ENCODE measurements at places on chromosomes 13 and 19.

DNA sequence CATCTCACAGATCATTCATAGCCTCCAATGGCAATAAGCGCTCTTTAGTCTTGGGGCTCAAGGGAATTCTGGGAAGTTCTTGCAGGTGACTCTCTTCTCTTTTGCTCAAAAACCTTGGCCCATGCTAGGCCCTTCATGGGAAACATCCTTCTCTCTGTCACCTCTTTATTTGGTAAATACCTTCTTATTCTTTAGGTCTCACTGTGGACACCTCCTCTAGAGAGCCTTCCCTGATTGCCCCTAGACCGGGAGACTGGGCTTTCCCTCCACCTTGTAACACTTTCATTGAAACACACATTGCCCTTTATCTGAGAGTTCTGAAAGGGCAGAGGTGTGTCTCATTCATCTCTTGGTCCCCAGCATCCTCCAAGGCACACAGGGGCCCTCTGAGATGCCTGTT is 1.9 kb downstream of the C19orf81 start:
- DNase-seq, result no peak

- DNase-seq, result no peak
Observed at GRCh38 chr19:55857974-55858373, 21.6 kb downstream of the NLRP4 start.

DNA sequence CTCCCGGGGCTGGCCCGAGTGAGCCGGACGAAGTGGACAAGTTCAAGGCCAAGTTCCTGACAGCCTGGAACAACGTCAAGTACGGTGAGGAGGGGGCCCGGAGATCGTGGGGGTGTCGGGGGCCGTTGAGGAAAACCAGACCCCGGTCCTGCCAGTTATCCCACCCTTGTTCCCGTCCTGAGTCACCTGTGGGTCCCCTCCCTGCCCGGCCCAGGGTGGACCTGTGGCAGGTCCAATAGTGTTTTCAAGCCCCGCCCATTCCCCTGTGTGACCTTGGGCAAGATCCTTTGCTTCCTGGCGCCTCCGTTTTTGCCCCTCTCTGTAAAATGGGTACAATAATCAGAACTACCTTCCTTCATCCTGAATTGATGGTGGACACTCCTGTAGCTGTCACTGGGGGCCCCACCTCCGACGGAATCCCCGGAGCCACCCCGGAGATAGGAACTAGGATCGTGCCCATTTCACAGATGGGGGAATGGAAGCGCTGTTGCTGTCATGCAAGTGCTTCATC is 593 bp downstream of the ATG4D start:
- no peak for DNase-seq

DNA sequence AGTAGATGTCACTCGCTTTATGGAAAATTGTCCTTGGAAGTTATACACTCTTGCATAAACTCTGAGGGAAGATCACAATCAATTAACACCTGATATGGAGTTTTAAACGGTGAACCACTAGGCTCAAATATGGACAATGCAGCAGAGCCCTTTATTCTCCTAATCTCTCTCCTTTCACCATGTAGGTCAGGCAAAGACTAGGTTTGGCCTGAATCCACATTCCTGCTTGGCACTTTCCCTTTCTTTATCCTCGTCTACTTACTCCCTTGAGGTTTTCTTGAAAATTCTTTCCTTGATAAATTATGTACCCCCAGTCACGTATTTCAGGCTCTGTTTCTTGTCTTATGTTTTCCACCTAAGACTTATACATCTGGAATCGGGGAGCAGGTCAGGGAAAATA is 751.7 kb downstream of the DACH1 start:
- no peak for DNase-seq

DNA sequence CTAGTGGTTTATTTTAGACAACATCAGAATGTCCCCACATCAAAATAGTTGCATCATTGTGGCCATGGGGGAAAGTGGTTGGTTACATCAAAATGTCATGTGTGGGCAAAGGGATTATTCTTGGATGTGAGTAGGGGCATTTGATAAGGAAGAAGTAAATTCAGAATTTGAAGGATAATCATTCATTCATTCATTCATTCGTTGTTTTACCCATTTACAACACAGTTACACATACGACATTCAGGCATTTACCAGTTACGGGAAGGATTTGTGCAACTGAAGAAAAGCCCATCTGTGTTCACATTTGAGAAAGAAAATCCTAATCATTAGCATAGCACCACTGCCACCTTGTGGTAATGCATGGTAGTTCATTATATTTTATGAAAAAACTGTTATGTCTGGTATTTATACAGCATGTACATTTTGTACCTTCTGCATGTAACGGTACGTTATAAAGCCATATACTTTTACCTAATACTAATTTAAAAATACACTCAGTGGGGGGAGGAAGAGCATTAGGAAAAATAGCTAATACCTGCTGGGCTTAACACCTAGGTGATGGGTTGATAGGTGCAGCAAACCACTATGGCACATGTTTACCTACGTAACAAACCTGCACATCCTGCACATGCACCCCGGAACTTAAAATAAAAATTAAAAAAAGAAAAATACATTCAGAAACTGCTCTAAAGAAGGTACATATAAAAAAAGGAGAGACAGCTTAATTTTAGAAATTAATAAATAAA is 62.1 kb downstream of the DGKH start:
- DNase-seq, result peak; percentile 31

GRCh38 chr13:27406178-27406939 is 18.1 kb upstream of the GTF3A start:
- peak; percentile 27 for DNase-seq

DNA sequence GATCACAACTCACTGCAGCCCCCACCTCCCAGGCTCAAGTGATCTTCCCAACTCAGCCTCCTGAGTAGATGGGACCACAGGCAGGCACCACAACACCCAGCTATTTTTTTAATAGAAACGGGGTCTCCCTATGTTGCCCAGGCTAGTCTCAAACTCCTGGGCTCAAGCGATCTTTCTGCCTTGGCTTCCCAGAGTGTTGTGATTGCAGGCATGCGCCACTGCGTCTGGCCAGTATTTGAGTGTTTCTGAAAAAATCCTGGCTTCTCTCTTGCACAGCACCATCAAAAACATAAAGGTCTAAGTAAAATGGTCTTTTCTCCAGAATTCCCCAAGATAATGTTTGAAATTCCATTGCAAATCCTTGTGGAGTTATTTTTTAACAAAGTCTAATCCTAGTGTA is 47.8 kb downstream of the ELF1 start:
- no peak for DNase-seq

GRCh38 chr19:53960187-53960586 is 2.5 kb upstream of the CACNG8 start:
- DNase-seq, result no peak

DNA sequence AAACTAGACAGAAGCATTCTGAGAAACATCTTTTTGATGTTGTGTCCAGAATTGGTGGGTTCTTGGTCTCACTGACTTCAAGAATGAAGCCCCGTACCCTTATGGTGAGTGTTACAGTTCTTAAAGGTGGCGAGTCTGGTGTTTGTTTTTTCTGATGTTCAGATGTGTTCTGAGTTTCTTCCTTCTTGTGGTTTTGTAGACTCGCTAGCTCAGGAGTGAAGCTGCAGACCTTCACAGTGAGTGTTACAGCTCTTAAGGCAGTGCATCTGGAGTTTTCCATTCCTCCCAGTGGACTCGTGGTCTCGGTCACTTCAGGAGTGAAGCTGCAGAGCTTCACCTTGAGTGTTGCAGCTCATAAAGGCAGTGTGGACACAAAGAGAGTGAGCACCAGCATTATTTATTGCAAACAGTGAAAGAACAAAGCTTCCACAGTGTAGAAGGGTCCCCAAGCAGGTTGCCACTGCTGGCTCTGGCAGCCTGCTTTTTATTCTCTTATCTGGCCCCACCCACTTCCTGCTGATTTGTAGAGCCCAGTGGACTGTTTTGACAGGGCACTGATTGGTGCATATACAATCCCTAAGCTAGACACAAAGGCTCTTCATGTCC is 1820.8 kb downstream of the UQCRFS1 start:
- DNase-seq, result peak; percentile 1

GRCh38 chr13:76637641-76638141 is 248.5 kb downstream of the KCTD12 start:
- DNase-seq, result no peak

- DNase-seq, result no peak
Observed at GRCh38 chr19:53161123-53161522, 2.3 kb upstream of the ZNF347 start.

GRCh38 chr13:78589206-78589605 is 14.1 kb downstream of the POU4F1 start:
- no peak for DNase-seq

DNA sequence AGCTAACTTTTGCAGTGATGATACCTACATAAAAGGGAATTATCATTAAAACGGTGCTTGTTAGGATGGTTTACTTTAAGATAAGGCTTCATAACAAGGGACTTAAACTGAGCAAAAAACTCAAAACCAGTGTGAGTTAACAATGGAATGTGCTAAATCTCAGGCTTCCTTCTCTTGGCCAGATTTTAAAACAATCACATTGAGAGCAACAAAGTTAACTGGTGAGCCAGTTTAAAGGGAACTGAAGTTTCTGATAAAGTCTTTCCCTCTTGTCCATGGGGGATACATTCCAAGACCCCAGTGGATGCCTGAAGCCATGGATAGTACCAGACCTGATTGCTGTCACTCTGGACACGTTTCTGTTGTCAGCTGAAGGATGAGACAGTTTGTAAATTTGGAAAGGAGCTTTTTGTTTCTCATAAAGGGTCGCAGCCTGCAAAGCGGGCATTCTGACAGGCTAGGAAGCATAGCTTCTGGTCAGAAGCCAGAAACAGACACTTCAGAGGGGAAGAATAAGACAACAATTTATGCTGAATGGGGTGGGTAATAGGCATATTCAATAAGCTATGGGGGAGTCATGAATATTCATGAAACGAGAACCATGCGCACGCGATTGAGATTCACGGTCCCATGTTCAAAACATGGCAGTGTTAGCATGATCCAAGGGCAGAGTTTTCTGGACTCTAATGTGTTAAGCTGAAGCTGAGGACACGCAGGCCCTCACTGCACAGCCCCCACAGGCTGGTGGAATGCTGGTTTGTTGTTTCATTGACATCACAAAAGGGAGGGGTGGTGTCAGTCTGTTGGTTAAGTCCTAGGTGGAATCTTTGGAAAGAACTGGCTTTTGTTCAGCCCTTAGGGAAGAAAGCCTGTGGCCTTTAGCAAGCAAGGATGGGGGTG is 150.6 kb upstream of the RNF113B start:
- no peak for DNase-seq

DNA sequence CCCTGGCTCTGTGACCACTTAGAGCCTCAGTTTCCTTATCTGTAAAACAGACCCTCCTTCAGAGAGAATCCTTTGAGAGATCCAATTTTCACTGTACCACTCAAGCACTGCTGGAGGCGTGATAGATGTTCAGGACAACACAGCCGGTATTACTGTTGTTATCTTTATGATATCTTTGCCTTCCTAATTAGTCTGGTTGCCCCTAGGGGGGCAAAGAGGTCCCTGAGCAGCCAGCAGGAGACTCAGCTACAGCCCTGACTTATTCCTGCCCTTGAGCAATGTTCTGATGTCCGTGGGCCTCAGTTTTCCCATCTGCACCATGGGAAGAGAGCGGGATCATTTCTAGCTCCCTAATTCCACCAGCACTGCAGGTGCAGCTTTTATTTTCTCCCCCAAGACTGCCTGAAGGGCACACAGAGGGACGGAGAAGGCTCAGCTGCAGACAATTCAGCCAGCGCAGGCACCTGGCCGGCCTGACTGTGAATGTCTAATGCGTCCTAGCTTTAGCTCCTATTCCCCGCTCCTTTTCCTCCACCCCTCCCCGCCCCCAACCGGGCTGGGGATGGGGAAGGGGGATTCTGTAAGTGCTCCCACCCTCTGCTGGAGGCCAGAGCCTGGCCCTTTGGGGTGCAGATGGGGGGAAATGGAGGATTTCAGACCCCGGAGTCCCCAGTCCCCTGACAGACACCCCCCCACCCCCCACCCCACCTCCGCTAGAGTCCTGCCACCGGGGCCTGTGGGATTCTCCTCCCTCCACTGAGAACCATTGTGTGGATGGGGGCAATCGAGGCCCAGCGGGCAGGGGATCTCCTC is 16.2 kb downstream of the TLE5 start:
- DNase-seq, result no peak

GRCh38 chr19:45477713-45478453 is 10.1 kb downstream of the FOSB start:
- DNase-seq, result no peak

GRCh38 chr19:44585371-44586133 is 27.8 kb upstream of the IGSF23 start:
- no peak for DNase-seq

DNA sequence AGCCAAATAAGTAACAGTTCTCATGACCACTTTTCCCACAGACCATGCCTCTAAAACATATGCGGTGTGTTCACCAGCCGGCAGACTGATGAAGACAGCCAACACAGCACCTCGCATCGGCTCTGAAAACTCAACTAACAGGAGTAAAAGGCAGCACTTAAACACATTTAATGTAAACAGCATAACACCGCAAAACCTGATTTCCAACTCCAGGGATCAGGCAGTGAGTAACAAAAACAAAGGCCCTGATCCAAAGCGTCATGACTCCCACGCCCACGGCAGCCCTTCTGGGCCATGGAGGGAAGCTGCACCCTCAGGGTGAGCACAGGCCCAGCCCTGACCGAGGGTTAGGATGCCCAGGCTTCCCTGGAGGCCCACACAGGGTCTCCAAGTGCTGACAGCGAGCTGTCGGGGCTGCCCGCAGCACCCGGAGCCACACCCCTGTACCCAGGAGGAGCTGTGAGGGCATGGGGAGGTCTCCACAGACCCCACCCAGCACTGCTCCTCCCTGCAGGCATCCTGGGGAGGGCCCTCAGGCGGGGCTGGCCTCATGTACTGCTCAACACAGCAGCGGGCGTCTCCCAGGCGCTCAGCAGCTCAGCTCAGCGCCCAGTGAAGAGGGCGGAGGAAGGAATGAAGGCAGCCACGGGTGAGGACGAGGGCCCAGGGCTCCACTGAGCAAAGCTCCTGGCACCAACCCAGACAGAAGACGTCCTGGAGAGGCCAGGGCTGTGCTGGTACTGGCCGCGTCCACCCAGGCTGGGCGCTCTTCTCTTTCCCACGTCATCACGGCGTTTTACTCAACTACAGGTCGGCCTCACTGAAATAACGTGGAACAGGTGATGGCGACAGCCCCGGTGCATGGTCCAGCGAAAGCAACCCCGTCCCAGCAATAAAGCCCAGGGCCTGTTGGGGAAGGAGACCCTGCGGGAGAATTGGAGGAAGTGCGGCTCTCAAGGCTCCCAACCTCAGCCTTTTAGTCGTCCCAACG is 53.7 kb downstream of the RASA3 start:
- DNase-seq, result no peak

DNA sequence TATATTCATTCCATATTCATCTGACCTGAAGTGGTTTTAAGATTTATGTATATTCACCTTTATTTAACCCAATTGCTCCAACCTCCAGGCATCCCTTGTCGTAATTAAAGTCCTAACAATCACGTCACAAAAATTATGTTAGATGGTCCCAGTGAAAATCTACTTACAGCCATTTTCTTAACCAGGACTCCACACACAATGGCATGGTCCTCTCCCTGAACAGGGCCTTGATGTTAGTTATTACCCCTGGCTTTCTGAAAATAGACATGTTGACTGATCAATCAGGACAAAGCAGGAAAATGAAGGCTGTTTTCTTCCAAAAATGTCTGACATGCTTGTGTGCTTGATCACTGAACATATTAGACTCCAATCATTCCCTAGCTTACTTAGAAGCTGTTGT is 542.7 kb upstream of the SLITRK5 start:
- DNase-seq, result no peak

All from effector CD4-positive, alpha-beta T cell (primary cell).